ENCODE measurements at places on chromosomes 7 and 10.

DNA sequence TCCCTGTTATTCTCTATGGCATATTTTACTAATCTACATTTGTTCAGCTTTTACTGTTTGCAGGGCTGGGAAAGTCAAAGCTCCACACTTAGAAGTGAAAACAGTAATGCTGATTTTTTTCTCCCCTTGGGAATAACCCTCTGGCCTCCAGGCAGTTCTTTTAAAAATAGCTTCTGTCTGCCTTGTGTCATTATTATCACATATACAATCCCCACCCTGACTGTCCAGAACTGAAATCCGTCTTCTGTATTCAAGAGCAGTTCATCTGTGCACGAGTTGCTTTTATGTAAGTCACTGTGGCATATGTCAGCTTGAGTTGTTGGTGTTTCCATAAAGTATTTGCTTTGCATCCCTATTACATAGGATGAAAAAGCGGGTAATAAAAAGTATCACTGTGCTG, 1221.1 kb upstream of the CELF2 start:
- no peak for DNase-seq

DNA sequence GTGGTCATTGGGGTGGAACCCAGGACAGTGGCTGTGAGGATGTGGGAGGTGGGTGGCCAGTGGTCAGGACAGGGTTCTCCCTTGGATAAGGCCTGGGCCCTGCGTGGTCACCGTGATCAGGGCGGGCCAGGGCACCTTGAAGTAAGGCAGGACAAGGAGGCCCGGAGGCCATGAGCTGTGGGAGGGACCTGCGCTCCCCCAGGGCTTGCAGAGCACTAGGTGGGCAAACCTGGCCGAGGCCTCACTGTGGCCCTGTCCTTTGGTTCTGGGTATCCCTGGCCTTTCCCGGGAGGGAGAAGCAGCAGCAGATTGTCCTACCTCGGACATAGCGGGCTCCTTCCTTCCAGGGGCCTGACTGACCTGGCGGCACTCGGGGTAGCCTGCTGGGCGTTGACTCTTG, 144.8 kb upstream of the RET start:
- DNase-seq: no peak

- DNase-seq: no peak
Observed at GRCh38 chr10:46520941-46521340, 35.5 kb downstream of the GPRIN2 start.

DNA sequence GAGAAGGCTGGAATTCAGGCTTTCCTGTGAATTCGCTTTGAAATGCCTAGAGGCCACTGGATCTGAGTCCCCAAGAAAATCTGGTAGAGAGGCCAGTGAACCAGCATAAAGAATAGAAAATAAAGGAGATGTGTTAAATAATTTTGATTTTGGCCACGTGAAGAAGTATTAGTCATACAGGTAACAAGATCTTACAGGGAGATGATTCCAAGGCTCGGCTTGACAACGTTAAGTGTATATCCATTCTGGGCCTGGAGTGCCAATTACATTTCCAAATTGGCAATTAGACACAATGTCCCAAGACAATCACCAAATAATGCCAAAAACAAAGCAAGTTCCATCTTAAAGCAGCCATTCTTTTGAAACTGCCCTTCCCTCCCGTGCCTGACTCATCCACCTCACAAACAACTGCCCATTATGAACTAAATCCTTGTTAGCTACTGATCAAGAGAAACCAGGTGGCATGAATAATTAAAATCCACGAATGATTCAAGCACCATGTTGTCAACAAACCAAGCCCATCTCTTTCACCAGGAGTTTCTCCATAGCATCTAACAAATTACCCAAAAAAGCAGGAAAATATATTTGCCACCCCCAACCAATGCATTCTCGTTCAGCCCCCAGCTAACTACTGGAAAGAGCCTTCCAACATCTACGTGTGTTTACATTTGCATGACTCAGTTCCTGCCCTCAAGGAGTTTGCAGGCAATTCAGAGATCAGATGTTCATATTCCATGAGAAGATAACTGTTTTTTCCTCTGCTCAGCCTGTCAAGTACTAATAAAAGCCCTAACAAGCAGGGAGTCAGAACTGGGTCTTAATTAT, 8.5 kb downstream of the KCNMA1 start:
- no peak for DNase-seq
